Stimulated activated CD4-positive, alpha-beta T cell treated with anti-CD3 and anti-CD28 coated beads, TNF-alpha, amount 100 ng/mL, for 24 hours (primary cell): ENCODE measurements at places on chromosomes 2 and 18.

DNA sequence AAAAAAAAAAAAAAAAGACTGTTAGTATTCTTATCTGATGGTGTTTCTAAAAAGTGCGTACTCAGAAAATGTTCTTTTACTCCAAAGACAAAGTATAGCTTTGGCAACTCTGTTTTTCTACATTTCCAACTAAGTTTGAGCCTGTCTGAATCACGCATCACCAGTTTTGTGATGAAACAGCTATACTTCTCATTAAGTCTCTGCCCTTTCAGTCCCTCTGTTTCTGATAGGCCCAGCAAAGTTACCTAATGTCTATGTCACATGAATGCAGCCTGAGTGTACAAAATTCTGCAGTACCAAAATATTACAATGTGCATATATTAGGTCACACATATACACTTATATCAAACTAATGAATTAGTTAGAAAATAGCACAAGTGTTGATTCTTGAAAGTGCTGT, 22.4 kb downstream of the TWSG1 start:
- no peak for DNase-seq

DNA sequence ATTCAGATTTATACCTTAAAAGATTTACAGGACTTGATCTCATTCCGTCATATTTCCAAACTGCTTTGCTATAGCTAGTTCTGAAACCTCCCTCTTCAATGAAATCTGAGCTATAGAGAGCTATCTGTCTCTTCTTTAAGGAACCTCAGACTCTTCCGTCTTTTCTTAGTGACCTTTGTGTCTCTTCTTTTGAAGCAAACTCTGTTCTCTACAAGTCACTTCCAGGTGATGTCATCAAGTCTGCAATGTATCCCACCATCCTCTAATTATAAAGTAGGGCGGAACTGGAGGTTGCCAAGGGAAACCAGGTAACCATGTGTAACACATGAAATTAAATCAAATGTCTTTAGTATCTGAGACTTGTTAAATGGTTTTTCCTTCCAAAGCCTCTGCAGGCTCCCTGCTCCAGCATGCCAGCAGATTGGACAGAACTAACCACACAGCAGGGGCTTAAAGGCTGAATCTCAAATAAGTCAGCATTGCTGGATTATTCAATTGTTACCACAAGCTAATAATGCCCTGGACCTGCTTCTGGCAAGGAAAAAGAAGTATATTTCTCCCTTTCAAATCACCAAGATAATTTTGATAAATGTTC, 41.2 kb upstream of the PEX13 start:
- no peak for DNase-seq

GRCh38 chr18:45107425-45107824, 426.7 kb downstream of the SETBP1 start:
- no peak for DNase-seq

- DNase-seq, result no peak
These were observed 21.2 kb downstream of the CNTNAP5 start for GRCh38 chr2:124046332-124046731.

DNA sequence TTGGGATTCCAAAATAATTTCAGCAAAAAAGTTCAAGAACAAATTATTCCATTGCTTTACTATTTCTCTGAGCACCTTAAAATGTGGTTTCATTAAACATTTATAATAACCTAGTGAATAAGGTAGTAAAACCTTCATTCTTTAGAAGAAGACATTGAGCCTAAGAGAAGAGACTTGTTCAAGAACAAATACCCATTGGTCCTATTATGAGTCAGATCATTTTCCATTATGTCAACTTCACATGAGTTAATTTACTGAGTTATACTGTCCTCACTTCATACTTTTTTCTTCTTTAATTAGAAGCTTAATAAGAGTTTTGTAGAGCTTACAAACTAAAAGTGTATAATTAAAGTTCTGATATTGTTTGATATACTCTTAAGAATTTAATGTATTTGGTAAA, 5.5 kb downstream of the ANKRD62 start:
- DNase-seq, result no peak

DNA sequence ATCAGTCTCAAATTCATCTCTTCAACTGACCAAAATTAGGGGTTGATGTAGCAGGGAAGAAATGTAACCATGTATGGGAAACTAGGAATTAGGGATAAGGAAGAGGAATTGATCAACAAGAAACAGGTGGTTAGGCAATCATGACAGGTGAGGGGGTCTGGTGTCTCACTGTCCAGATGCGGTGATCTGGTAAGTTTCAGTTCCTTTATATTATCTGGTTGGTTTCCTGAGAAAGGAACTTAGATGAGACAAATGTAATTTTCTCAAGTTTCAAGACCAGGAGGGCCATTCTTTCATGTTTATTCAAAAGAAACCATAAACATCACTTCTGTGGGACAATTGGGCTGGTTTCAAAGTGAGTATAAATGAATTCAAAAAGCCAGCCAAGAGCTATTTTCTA, 306.2 kb upstream of the KCNJ3 start:
- no peak for DNase-seq

DNA sequence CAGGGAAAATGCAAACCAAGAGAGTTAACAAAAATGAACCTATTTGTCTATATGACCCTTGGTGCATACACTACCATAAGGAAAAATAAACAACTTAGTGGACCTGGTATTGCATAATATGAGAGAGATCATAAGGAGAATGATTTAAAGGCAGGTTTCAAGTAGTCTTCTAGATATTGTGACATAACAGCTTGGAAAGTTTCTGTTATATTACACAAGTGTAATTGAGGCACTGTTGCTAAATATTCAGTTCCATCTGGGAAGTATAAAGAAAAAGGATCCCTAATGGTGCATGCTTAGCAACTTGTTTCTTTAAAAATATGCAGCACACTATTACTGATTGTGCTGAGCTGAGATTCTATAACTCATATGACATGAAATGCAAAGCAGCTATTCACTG, 252.2 kb upstream of the SPHKAP start:
- no peak for DNase-seq

DNA sequence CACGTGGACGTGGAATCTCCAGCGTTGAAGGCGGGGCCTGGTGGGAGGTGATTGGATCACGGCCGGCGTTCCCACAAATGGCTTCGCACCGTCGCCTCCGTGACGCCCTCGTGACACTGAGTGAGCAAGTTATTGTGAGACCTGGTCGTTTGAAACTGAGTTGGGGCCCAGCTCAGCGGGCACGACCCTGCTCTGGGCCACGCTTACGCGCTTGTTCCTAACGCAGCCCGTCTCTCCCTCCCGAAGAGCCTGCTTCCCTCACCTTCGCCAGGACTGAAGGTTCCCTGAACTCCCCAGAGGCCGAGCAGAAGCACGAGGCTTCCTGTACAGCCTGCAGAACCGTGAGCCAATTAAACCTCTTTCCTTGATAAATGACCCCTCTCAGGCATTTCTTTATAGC, 121.8 kb downstream of the RTP5 start:
- DNase-seq, result no peak

- DNase-seq, result no peak
These were observed 12.6 kb downstream of the NR4A2 start for GRCh38 chr2:156319811-156320485.
